AG04449 (cell line): ENCODE measurements at places on chromosomes 3 and 15.

GRCh38 chr15:101456057-101456739, 33.3 kb downstream of the PCSK6 start:
- no peak for DNase-seq

DNA sequence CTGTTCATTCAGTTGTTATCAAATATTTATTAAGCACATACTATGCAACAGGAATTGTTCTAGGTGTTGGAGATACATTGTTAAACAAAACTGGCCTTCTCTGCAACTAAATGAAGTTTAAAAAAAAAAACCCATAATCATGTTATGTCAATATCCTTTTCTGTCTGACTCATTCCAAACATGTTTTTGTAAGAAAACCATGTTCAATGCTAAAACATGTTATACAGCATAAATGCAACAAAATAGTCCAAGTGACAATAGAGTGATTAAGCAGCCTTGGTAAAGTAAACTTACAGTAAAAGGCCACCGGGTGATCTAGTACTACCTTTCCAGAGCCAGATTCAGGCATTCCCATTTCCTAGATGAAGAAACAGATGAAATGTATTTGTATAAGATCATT, 278.0 kb upstream of the NECTIN3 start:
- DNase-seq, result no peak

GRCh38 chr3:155435821-155436220, 142.3 kb upstream of the STRIT1 start:
- DNase-seq, result no peak

DNA sequence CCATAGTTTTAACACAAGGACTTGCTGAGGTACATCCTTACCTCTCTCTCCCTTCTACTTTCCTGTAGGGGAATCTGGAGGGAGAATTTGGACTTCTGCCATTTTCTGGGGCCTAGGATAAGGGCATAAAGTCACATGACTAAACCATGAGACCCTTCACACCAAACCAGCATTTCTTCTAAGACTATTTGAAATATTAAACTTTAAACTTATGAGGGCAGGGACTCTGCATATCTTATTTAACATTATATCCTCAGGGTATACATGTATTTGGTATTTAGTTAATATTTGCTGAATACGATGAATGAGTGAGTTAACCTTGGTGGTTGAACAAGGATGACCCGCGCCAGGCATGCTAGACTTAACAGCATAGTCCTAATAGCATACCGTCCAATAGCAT, 63.4 kb downstream of the USP13 start:
- no peak for DNase-seq

DNA sequence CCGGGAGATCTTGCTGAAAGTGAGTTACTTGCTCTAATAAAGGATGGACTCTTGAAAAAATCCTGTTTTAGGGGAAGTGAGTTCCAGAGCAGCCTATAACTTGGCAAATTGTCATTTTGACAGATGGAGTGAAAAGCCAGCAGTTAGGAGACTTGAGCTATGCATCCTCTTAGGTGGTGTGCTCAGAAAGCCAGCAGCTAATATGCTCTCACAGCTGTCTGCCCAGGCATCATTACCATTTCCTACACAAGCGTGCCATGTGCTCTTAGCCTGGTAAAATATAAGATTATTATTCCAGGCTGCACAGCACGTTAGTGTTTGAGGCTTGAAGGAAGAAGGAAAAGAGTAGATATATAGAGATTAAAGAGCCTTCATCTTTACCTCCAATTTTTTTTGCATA, 151.0 kb downstream of the CHL1 start:
- DNase-seq, result no peak

DNA sequence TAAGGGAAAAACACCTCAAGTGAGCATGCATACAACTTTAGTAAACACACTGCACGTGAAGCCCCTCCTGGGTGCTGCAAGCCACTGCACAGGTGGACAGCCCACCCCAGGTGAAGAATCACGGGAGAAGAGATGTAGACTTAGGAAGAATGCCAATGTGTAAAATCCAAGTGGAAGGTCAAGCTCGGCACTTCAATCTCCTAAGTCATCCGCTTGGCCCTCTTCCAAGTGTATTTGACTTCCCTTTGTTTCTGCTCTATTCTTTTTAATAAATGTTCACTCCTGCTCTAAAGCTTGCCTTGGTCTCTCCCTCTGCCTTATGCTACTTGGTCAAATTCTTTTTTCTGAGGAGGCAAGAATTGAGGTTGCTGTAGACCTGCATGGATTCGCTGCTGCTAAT, 316.6 kb downstream of the EDEM1 start:
- DNase-seq, result no peak

DNA sequence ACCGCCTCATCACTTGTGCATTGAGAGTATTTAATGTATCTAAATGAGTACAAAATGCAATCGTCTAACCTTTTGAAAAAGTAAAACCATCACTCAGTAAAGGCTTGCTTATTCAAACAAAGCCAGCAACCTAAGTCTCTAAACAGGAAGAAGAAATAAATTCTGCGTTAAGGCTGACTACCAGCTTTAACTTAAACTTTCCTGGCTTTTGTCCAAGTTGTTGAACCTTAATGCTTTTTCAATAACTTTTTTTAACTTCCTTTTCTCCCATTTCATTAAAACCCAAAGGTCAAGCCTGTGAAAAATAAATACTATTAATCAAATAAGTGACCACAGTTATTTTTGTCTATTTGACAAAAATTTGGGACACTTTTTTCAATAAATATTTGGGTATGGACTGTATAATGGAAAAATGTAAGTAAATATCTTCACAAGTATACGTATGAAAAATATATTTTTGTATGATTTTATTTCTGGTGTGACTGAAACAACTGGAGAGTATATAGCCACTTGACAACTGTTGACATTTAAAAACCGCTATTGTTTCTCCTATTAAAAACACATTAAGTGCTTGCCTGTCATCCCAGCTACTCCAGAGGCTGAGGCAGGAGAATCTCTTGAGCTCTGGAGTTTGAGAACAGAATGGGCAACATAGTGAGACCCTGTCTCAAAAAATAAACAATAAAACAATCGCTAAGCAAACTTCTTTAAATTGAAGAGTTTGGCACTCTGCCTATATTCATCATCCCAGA, 2.9 kb downstream of the KLHL24 start:
- no peak for DNase-seq

GRCh38 chr3:53668872-53669271, 174.5 kb downstream of the CACNA1D start:
- DNase-seq, result no peak

DNA sequence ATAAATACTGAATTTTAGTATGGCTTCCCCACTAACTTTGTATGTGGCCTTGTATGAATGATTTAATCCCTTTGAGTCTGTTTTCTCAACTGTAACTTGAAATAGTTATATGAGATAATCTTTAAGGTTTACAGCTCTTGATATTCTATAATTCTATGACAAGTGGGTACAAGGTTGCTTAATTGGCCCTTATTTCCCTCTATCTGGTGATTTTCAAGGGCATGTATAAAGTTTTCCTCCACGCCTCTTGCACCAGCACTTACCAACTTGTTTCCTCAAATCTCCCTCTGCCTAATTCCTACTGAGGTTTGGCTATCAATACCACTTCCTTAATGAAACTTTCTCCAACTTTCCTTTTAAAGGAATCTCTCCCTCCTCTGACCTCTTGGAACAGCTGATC, 112.9 kb downstream of the ISL2 start:
- DNase-seq, result no peak

DNA sequence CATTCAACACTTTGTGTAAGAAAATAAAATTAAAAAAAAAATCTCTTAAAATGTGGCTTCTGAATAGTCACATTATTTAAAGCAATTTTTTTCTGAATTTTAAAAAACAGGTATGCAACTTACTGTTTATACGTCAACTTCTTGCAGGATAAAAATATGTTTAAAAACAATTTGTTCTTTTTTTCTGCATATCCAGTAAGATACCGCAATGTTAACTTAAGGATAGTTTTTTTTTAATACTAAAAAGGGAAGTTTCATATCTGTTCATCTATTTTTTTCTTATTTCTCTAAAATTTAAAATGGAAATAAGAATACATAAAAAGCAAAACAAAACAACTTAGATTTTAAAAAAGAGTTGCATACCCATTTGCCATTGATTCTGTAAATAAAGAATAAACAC, 27.4 kb downstream of the GOLIM4 start:
- no peak for DNase-seq

DNA sequence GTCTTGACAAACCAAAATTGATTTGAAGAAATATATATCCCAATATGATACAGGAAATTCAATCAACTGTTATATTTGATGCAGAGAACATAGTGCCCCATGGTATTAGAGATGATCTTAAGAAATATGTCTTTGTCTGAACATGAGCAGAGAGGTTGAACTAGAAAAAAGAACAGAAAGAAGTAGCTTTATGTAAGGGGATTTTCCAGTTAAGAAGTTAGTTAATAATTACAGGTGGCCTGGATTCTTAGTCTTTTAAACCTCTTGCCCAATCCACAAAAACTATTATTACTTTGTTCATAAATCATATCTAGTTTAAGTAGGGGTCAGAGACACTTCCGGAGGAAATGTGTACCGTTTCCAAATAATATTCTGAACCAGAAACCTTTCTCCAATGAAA, 1186.7 kb upstream of the EPHA6 start:
- no peak for DNase-seq
